ENCODE measurements at places on chromosomes 1 and 21.

DNA sequence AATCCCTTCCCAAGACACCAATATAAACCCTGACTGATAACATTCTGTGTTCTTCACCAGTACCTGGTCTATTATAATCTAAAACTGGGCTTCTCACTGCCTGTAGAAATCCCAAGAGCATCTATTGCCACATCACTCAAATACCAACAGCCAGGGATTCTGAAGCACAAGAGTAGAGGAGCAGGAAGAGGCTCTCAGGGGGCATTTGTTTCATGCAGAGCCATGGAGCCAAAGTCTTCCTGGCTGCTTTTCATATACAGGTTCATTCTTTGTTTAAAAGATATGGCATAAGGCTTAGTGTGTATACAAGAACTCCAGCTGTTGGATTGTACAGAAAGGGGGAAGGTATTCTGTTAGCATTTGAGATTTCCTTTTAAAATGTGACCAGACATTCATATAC, 38.2 kb upstream of the USH2A start:
- DNase-seq = no peak

DNA sequence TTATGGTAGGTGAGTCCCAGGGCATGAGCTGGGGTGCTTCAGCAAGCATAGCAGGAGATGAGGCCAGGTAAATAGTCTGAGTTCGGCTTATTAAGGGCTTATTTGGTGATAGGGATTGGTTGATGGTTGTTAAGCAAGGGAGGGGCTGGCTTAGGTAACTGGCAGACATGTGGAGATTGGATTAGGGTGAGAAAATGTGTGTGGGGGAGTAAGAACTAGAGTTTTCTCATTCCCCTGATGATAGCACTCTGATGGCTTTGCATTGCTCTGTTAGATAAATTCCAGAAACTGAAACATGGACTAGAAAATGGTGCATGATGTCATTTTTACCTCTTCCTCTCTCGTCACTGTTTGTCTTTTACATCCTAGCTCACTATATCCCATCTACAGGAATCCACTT, 53.6 kb downstream of the FGGY start:
- DNase-seq = no peak

GRCh38 chr1:243281672-243282071, 25.8 kb downstream of the SDCCAG8 start:
- no peak for DNase-seq

- no peak for DNase-seq
Measured at GRCh38 chr1:11352816-11353799, 80.1 kb downstream of the UBIAD1 start.

- no peak for DNase-seq
Measured at GRCh38 chr1:229076195-229076594, 194.7 kb upstream of the RAB4A start.

- DNase-seq = no peak
Measured at GRCh38 chr1:7437036-7437435, 334.1 kb upstream of the VAMP3 start.

DNA sequence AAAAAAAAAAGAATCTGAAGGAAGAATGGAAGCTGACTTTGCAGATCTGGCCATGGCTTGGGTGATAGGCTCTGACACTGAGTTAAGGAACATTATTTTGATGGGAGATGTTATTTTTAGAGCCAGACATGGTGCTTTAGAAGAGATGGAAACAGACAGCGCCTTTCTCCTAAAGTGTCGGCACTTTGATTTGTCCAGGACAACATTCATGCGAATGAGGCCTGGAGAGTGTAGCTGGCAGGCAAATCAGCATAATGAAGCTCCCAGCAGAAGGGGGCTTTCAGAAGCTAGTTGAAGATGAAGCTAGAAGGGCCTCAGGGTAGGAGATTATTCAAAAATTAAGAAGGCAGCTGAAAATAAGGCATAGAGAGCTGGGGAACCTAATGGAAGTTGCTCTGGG, 397.7 kb downstream of the RWDD3 start:
- no peak for DNase-seq

GRCh38 chr1:156136970-156137483, 16.4 kb upstream of the SEMA4A start:
- no peak for DNase-seq

- DNase-seq = no peak
Measured at GRCh38 chr1:162943622-162944021, 82.6 kb upstream of the CCDC190 start.

- DNase-seq = no peak
Measured at GRCh38 chr1:77015748-77016341, 148.6 kb downstream of the ST6GALNAC5 start.

GRCh38 chr1:30325085-30325935, 398.1 kb downstream of the MATN1 start:
- DNase-seq = no peak

GRCh38 chr1:116502671-116503314, 68.0 kb downstream of the CD58 start:
- DNase-seq = no peak

DNA sequence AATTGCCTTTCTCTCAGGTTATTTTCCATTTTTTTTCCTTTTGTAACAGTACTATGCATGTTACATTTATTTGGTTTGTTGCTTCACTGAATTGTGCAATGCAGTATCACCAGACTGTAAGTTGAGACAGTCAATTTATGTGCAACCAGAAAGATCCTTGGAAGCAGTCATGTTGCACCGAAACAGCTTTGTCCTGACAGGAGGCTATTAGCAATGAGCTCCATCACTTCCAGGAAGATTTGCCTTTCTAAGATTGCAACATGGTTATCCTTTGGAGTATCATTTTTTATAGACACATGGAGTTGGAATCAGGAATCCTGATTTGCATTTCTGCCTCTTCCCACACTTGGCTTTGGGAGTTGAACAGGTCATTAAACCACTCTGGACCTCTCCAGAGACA, 84.5 kb upstream of the ST6GALNAC5 start:
- no peak for DNase-seq

- DNase-seq = no peak
Measured at GRCh38 chr1:15418806-15419515, 9.3 kb downstream of the EFHD2 start.

GRCh38 chr1:39105061-39105840, 79.1 kb downstream of the NDUFS5 start:
- no peak for DNase-seq

- DNase-seq = no peak
Measured at GRCh38 chr1:115440733-115441132, 102.7 kb upstream of the NGF start.

DNA sequence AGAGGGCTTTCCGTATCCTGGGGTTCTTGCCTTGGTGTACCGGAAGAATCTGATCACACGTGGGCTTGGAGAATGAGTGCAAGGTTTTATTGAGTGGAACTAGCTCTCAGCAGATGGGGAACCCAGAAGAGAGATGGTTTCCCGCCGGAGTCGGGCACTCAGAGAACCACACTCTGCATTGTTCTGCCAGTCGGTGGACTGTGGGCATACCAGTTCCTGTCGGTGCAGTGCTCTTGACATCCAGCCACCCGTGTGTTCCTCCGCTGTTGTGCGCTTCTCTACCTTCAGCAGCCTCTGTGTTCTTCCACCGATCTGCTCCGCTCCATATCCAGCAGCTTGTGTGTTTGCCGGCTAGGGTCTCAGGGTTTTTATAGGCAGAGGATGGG, 10.8 kb upstream of the PPIE start:
- no peak for DNase-seq

DNA sequence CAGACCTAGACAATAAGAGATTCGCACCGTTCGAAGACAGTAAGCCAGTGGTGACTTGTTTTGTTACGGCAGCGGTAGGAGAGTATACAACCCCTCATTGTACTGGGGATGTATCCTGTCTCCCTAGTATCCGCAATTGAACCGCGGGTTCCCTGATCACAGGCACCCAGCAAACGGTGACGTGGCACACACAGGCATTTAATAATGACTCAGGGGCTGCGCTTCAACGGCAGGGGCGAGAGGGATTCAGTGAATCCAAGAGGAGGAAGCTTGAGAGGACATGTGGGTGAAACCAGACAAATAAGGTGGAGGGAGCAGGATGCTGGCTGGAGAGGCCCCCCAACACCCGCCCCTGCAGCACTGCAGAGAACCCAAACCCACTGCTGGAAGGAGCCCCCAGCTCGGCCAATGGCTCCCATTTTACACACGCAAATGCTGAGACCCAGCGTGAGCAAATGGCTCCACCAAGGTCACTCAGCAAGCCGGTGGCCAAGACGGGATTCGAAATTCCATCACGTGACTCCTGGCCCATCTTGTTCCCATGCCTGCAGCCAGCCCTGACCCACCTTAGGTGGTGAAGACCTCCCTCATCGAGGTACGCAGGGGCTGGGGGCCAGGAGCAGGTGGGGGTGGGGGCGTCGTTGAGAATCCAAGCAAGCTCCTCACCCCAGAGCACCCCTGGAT, 149.9 kb downstream of the SYF2 start:
- DNase-seq = no peak

DNA sequence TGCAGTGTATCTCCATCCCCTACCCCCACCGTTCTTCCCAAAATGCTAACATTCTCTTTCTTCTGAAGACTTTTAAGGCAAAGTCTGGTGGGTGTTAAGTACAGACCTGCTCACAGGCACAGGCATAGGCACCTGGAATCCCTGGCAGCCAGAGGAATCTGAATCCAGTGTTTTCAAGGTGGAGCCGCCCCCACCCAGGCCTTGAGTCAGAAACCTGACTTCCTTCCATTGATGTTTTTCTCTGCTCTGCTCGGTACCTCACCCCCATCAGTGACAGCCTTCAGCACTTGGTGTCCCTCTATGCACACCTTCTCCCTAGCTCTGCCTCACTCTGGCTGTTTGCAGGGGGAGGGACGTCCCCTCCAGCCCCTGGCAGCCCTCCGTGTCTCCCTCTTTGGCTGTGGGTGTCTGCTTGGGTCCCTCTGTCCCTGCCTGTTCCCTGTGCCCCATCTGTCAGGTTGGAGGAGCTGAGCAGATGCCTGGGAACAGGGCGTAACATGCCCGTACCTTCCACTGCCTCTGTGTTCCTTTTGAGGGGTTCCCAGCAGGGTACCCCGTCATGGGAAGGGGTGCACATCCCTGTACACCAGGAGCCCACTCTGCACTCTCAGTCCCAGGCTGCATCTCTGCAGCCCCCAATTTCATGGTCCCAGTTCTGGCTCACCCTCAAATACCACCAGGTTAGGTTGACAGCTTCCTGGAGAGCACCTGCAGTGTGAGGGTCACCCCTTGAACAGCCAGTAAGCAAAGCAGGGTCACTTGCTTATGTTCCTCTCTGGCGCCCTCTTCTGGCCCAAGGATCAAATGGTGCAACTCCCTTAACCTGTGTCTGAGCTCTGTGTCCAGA, 6.7 kb downstream of the NCDN start:
- peak; percentile 93 for DNase-seq

GRCh38 chr1:200892546-200892945, 2.2 kb upstream of the INAVA start:
- DNase-seq = no peak

GRCh38 chr1:198254948-198255347, 98.2 kb downstream of the NEK7 start:
- DNase-seq = no peak

GRCh38 chr1:198030682-198031081, 113.5 kb downstream of the LHX9 start:
- no peak for DNase-seq
